ENCODE measurements at places on chromosomes 3 and 15.

DNA sequence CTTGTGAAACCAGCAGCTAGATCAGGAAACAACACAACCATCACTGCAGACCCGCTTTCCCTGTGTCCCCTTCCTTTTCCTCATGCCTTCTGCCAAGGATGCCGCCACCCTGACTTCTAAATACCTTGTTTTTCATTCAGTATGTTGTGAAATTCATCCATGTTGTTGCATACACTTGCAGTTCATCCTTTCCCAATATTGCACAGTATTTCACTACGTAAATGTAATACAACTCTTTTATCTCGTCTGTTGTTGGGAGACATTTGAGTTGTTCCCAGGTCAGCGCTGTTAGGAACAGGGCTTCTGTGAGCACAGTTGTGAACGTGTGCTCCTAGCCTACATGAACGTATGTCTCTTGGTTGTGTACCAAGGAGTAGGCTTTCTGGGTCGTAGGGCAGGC is 24.2 kb downstream of the TLNRD1 start:
- no peak for DNase-seq

DNA sequence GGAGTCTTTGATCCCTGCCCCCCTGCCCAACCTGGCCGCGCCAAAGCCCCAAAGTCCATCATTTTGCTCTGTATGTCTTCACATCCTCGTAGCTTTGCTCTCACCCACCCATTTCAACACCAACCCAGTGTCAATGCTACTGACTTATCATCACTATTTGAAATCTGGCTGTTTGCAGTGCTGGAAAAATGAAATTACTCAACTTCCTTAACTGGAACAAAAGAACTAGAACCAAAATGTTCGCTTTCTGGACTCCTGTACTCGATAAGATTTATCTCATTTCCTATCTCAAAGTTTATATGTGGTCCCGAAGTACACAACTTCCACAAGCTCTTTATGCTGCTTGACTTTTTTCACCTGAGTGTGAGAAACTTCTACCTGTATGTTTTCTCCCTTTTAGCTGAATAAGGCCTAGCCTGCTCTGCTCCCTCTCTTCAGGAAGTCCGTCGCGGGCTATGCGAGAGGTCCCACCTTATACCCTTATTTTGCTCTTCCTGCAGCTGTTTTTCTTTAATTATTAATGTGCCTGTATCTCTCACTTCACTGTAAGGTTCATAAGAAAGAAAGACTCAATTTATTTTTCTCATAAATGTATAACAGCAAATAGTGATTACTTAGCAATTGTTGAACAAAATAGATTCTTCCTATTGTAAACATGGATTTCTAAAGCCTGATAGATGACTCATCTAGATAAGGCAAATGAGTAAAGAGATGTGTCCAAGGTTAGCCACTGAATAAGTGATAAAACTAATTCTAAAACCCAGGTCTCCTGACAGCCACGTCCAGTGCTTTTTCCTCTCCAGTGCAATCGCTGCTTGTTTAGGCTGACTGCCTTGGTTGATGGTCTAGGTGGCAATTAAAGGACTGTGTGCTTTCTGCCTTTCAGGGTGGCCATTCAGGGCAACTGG is 464.1 kb upstream of the TPRG1 start:
- DNase-seq = no peak

- DNase-seq = no peak
These were observed 166.1 kb downstream of the ZNF621 start for GRCh38 chr3:40690749-40691451.

- DNase-seq = no peak
These were observed 61.5 kb upstream of the GALNT15 start for GRCh38 chr3:16112910-16113504.

- no peak for DNase-seq
These were observed 26.7 kb downstream of the TJP1 start for GRCh38 chr15:29795610-29796009.

DNA sequence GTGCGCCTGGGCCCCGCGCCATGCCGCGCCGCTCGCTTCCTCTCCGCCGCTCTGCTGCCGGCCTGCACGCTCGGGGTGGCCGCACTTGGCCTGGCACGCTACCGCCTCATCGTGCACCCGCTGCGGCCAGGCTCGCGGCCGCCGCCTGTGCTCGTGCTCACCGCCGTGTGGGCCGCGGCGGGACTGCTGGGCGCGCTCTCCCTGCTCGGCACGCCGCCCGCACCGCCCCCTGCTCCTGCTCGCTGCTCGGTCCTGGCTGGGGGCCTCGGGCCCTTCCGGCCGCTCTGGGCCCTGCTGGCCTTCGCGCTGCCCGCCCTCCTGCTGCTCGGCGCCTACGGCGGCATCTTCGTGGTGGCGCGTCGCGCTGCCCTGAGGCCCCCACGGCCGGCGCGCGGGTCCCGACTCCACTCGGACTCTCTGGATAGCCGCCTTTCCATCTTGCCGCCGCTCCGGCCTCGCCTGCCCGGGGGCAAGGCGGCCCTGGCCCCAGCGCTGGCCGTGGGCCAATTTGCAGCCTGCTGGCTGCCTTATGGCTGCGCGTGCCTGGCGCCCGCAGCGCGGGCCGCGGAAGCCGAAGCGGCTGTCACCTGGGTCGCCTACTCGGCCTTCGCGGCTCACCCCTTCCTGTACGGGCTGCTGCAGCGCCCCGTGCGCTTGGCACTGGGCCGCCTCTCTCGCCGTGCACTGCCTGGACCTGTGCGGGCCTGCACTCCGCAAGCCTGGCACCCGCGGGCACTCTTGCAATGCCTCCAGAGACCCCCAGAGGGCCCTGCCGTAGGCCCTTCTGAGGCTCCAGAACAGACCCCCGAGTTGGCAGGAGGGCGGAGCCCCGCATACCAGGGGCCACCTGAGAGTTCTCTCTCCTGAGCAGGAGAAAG is 951 bp downstream of the GPR62 start:
- peak; percentile 62 for DNase-seq

DNA sequence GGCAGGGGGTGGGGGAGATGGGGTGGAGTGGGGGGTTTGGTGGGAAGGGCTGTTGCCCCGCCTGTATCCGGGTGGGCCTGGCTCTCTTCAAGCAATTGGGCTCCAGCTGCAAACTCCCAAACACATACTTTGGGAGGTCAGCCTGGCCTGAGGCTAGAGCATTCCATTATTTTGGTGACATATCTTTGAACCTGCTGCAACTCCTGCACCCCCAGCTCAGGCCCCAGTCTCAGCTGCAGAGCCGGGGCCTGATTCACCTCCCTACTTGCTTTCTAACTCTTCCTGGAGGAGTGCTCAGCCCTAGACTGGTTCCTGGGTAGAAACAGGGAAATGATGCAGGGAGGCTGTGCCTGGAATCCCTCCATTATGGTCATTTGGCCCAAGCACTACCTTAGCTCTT is 140.8 kb upstream of the PRR23C start:
- no peak for DNase-seq

- DNase-seq = no peak
These were observed 26.6 kb upstream of the PSTPIP1 start for GRCh38 chr15:76968306-76968705.
